ENCODE measurements at places on chromosomes 6 and 20. TPM values are rescaled to one million over a fixed set of nuclear protein-coding genes. Genes with fewer than 3 reads are reported as not detected.
A peak's percentile ranks its signal among the peaks of the same experiment; 100 is the strongest.

RGS17 gene
- total RNA-seq, result 3.7 TPM

TBPL1 gene
- 8.5 TPM for total RNA-seq

CGA gene
- total RNA-seq, result not detected

RBBP8NL gene
- total RNA-seq, result not detected

DNA sequence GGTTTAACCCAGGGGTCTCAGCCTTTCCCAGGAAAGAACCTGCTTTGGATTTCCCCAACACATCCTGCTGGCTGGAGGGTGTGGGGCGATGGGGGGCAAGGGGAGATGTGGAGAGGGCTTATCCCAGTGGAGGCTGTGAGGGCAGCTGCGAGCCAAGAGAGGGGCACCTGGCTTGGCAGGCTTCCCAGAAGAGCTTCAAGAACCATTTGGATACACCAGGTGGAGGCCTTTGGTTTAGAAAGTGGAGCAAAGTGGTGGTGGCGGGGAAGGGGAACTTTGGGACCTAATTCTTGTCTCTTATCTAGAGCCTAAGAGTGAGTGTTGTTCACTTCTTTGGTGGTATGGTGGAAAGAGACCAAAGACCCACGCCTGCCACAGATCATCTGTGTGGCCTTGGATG is 12.4 kb downstream of the CD40 start:
- no peak overlapping the region for H3K4me3 ChIP-seq
- H3K27ac ChIP-seq, result no peak overlapping the region
- H3K4me1 ChIP-seq, result peaks cover 27% of the 10 kb centered on the region
- no peaks in the 10 kb centered on the region for H3K27me3 ChIP-seq
- no peaks in the 10 kb centered on the region for H3K36me3 ChIP-seq
- DNase-seq, result no peak

GRCh38 chr6:3803627-3804468 is 45.3 kb upstream of the FAM50B start:
- peak overlapping the region; percentile 89 for H3K27ac ChIP-seq
- peak overlapping the region; percentile 29 for H3K4me3 ChIP-seq
- H3K4me1 ChIP-seq, result peaks cover 63% of the 10 kb centered on the region
- DNase-seq, result peak; percentile 64
- H3K36me3 ChIP-seq, result no peaks in the 10 kb centered on the region

GRCh38 chr6:166242888-166243287 is 65.3 kb downstream of the PRR18 start:
- no peaks in the 10 kb centered on the region for H3K27me3 ChIP-seq
- no peak overlapping the region for H3K4me3 ChIP-seq
- no peaks in the 10 kb centered on the region for H3K4me1 ChIP-seq

DNA sequence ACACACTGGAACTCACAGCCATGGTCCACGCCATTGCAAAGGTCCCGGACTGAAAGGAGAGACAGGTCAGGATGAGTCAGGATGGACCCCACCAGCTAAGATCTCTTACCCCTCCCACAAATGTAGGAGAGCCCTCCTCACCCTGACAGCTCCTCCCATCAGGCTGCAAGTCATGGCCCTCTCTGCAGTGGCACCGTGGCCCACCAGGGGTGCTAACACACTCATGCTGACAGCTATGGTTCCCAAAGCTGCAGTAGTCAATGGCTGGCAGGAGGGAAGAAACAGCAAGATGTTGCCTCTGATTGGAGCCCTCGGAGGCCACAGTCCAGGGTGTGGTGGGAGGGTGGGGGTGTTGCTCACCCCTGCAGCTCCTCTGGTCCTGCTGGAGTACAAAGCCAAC is 5.7 kb upstream of the RBPJL start:
- no peak overlapping the region for H3K27ac ChIP-seq
- H3K36me3 ChIP-seq, result no peaks in the 10 kb centered on the region
- no peaks in the 10 kb centered on the region for H3K4me1 ChIP-seq

DNA sequence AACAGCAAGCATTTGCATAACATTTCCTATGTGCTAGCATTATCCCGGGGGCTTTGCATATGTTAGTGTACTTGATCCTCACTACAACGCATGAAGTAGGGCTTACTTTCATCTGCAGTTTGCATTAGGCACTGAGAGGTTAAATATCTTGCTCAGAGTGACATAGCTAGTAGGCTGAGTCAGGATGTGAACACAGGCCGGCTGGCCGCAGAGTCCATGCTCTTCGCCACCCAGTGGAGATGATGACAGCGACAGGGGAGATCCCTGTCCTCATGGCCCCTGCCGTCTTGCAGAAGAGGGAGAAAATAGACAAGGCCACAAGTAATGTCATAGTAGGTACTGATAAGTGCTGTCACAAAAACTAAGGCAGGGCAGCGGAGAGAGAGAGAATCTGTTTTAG is 46.9 kb downstream of the LYRM4 start:
- H3K4me3 ChIP-seq, result no peak overlapping the region
- no peaks in the 10 kb centered on the region for H3K36me3 ChIP-seq
- DNase-seq, result no peak
- H3K4me1 ChIP-seq, result peaks cover 6% of the 10 kb centered on the region

- peaks cover 22% of the 10 kb centered on the region for H3K4me1 ChIP-seq
- no peaks in the 10 kb centered on the region for H3K36me3 ChIP-seq
- H3K27ac ChIP-seq, result no peak overlapping the region
- no peaks in the 10 kb centered on the region for H3K27me3 ChIP-seq
- H3K4me3 ChIP-seq, result no peak overlapping the region
Observed at GRCh38 chr20:4020256-4020655, 4.9 kb upstream of the RNF24 start.

DNA sequence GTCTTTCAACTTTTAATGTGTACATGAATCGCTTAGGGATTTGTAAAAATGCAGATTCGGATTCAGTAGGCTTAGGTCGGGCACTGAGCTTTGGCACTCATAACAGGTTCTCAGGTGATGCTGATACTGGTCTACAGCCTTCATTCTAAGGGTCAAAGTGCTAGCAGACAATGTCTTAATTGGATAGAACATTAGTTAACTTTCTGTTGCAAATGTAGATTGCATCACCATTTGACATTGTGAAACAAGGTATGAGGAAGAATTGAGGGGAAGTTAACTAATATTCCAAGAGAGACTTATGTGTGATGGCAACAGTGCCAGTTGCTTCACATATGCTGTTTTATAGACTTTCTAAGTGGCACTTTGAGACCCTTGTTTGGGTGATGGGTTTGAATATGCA is 86.9 kb downstream of the MLIP start:
- no peak overlapping the region for H3K27ac ChIP-seq
- H3K27me3 ChIP-seq, result no peaks in the 10 kb centered on the region
- peaks cover 8% of the 10 kb centered on the region for H3K4me1 ChIP-seq
- no peaks in the 10 kb centered on the region for H3K36me3 ChIP-seq

DNA sequence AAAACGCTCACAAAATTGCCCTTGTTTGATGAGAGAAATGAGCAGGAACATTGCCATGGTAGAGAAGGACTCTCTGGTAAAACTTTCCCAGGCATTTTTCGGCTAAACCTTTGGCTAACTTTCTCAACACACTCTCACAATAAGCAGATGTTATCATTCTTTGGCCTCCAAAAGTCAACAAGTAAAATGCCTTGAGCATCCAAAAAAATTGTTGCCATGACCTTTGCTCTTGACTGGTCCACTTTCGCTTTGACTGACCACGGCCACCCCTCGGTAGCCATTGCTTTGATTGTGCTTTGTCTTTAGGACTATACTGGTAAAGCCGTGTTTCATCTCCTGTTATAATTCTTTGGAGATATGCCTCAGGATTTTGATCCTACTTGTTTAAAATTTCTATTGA is 41.1 kb upstream of the PREP start:
- no peaks in the 10 kb centered on the region for H3K36me3 ChIP-seq
- DNase-seq, result no peak
- H3K27ac ChIP-seq, result no peak overlapping the region
- no peaks in the 10 kb centered on the region for H3K27me3 ChIP-seq
- no peaks in the 10 kb centered on the region for H3K4me1 ChIP-seq

GRCh38 chr20:64133951-64134407 is 26.6 kb upstream of the NPBWR2 start:
- H3K4me3 ChIP-seq, result no peak overlapping the region
- no peaks in the 10 kb centered on the region for H3K4me1 ChIP-seq
- DNase-seq, result no peak
- H3K27me3 ChIP-seq, result no peaks in the 10 kb centered on the region

DNA sequence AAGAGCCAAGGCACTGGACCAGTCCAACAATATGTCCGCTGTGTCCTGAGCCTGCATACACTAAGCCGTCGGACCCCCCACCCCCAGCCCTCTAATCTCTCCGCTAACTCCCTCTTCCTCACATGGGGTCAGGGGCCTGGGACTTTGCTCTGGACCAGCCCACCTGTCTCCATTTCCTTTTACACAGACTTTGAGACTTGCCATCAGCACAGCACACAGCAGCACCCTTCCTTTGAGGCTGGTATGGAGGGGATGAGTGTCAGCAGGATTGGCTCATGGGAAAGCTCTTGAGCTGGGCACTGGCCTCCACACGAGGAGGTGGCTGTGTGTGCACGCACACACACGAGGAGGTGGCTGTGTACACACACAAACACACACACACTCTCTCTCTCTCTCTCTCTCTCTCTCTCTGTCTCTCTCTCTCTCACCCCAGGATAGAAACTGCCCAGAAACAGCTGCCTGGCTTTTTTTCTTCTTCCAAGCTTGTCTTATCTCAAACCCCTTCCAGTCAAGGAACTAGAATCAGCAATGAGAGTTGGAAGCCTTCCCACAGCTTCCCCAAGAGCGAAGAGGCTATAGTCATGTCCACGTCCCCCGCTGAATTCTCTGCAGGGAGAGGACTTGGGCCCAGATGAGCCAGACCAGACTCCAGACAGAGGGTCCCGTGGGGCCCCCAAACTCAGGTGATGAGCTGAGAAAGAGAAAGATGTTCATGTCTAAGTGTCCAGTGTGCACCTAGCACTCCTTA is 18.6 kb downstream of the SLC9A8 start:
- H3K36me3 ChIP-seq, result peaks cover 24% of the 10 kb centered on the region
- H3K27me3 ChIP-seq, result no peaks in the 10 kb centered on the region
- H3K4me3 ChIP-seq, result no peak overlapping the region
- peaks cover 6% of the 10 kb centered on the region for H3K4me1 ChIP-seq
- no peak overlapping the region for H3K27ac ChIP-seq

- no peak overlapping the region for H3K27ac ChIP-seq
- H3K27me3 ChIP-seq, result no peaks in the 10 kb centered on the region
- peaks cover 2% of the 10 kb centered on the region for H3K4me1 ChIP-seq
- H3K4me3 ChIP-seq, result no peak overlapping the region
- no peak for DNase-seq
Observed at GRCh38 chr6:121794630-121795029, 359.2 kb downstream of the GJA1 start.

- no peaks in the 10 kb centered on the region for H3K27me3 ChIP-seq
- no peaks in the 10 kb centered on the region for H3K36me3 ChIP-seq
- no peak overlapping the region for H3K27ac ChIP-seq
- no peaks in the 10 kb centered on the region for H3K4me1 ChIP-seq
- H3K4me3 ChIP-seq, result no peak overlapping the region
Observed at GRCh38 chr6:21143645-21144044, 449.9 kb upstream of the SOX4 start.

DNA sequence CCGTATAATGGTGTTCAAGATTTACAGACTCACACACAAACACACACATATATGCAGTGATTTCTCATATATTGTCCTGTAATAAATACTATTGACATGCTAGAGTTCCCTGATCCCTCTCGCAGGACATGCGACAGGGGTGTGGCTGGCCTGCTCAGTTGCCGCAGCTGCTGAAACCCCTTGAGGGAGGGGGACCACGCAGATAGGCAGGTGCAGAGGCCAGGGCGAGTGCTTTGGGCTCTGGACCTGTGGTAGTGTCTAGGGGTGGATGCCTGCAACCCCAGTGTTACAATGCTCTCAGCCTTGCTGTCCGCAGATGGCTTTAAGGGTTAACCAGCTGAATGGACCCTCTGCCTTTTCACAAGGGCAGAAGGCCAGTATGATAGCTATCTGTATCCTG is 706.2 kb downstream of the EYS start:
- DNase-seq, result no peak
- no peak overlapping the region for H3K27ac ChIP-seq
- no peaks in the 10 kb centered on the region for H3K27me3 ChIP-seq
- no peaks in the 10 kb centered on the region for H3K36me3 ChIP-seq
- H3K4me3 ChIP-seq, result no peak overlapping the region

- no peaks in the 10 kb centered on the region for H3K27me3 ChIP-seq
- peak overlapping the region; percentile 16 for H3K27ac ChIP-seq
- no peaks in the 10 kb centered on the region for H3K36me3 ChIP-seq
- DNase-seq, result no peak
Observed at GRCh38 chr20:38196592-38196991, 31.5 kb upstream of the TGM2 start.
